ENCODE measurements at places on chromosomes 12 and 14.
A peak's percentile ranks its signal among the peaks of the same experiment; 100 is the strongest.

GRCh38 chr14:90096566-90096965, 34.8 kb downstream of the KCNK13 start:
- no peak for DNase-seq

DNA sequence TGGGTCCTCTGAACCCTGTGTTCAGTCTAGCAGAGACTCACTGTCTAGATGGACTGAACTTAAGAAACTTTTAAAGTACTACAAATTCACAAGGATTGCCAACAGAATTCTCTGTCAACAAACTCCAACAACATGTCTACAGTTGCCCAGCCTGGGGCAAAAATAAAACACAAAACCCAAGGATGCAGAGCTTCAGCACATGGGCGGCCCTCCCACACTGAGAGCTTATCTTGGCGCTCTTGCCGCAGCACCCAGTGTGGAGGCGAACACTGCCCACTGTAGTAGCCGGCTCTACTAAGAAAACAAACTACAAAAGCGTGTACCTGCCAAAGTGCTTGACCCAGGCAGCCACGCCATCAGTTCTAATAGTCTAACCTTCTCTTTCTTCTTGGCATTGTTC, 66.7 kb downstream of the PTPN21 start:
- DNase-seq: no peak

GRCh38 chr12:6180268-6181051, 19.7 kb upstream of the CD9 start:
- DNase-seq: no peak

DNA sequence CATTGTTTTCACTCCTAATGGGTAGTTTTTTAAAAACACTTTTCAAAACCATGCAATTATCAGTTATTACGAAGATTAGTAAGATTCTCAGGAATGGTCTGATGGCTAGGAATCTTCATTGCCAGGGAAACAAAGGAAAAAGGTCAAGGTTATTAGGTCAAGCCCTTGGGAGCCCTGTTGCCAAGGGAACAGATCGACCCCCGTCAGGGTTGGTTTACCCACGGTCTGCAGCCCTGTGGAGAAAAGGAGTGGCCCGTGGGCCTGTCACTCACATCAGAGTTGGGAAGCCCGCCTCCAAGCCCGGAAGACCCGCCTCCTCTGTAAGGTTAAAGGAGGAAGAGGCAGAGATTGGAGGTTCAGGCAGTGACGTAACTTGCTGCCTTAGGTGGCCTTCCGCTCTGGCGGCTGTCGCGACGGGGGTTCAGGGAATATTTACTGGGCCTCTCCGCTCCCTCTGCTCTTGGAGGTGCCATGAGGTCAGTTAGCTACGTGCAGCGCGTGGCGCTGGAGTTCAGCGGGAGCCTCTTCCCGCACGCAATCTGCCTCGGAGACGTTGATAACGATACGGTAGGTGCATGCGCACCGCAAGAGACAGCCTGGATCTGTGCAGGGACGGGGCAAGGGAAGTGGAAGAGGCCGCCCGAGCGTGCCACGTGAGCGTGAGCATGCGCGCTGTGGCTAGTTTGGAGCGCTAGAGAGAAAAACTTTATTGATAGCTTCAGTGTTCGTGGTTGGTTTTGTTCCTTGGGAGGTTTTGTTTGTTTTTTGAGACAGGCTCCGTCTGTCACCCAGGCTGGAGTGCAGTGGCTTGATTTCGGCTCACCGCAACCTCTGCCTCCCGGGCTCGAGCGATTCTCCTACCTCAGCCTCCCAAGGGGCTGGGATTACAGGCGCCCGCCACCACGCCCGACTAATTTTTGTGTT, at the start of gene ITFG2:
TSS of gene ITFG2 (plus strand) at position 379 of the 924 bp plus-strand sequence. CDS start at position 472, 93 bp downstream.
- peak; percentile 95 for DNase-seq

DNA sequence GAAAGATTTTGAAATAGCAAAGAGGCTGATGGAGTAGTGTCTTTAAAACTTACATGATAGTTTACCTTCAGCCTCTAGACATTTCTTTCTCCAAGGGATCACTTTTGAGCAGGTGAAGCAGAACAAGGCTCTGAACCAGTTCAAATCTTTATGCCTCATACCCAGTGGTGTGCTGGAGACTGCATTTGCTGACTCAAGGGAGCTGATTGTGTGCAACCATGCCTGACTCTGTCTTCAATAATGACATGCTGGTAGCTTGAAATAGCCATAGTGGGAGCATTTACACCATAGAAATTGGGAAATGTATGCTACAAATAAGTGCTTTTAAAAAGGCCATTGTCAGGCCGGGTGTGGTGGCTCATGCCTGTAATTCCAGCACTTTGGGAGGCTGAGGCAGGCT, 482.0 kb downstream of the TMTC2 start:
- no peak for DNase-seq

GRCh38 chr12:53378222-53378621, 1.8 kb upstream of the SP1 start:
- no peak for DNase-seq

DNA sequence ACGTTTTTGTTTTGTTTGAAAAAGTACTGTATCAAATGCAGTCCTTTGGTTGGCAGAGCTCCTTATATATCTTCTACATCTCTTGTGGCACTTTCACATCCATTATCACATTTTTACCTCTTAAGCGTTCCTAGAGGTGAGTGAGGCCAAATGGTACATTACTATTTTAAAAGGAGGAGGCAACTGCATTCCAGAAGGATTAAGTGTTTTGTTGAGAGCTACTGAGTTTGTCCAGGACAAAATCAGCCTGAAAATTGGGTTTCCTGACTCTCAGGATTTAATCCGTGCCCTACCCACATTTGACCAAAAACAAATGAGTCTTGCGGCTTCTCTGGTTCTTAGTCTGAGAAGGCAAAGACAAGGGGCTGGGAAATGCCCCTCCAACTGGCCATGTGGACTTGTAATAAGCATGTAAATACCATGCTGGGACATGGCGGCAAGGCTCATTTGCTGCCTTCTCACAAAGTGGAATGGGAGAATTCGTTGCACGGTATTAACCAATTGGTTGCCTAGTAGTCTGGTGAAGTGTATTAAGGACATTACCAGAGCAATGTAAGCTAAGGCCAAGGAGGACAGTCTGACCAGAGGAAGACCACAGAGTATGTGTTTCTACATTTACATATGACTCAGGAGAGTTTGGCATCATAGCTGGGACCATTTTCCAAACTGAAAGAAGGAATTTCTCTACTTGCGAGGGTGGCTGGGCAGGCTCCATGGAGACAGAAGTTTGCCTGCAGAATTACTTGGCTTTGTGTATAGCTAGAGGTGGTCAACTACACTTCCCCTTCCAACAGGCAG, 175.8 kb upstream of the PLXNC1 start:
- DNase-seq: no peak
